Activated gamma-delta T cell treated with Interleukin-2 at 50 U/mL for 16 hours (primary cell): ENCODE measurements at places on chromosomes 3 and 15.

DNA sequence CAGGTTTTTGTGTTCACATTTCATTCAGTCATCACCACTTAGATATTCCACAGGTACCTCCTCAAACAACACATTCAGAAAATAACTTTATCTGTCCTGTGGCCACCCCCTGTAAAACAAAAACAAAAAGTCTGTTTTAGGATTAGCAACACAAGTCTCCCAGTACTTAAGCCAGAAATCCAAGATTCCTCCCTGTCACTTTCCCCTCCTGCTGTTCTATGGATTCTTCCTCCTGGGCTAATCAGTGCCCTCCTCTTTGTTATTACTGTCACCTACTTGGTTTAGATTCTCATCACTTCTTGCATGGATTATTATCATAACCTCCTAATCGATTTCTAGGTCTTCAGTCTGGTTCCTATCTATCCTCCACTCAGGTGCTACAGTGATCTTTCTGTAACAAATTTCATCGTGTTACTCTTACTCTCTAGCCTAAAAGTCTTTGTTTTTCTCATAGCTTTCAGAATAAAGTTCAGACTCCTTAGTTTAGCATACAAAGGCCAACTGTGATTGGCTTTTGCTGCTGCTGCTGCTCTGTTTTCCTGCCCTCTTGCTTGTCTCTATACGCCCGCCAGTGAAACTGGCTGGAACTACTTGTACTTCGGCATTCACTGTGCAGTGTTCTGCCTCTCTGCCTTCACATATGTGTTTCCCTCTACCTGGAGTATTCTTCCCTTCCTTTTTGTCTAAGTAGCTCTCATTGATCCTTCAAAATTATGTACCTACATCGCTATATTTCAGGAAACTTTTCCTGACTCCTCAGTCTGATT, 32.2 kb downstream of the PPP2R3A start:
- no peak for DNase-seq

GRCh38 chr3:32699429-32699828, 14.4 kb downstream of the CNOT10 start:
- no peak for DNase-seq

GRCh38 chr15:52731732-52732470, 52.7 kb upstream of the ATOSA start:
- no peak for DNase-seq

DNA sequence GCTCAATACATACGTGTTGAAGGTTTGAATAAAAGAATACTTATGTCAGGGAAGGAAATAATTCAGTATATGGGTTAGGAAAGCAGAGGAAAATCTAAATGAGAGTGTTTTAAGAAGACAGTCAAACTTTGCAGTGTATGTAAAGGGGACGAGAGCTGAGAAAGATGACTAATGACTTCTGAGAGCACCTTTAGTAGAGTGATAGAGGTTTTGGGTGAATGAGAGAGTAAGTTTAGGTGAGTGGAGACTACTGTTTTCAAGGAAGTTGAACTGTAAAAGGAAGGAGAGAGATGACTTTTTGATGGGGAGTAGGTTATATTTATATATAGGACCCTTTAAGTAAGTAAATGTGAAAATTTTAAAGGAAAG, 9.4 kb downstream of the TBC1D23 start:
- DNase-seq = no peak

GRCh38 chr3:94225148-94225865, 162.4 kb downstream of the NSUN3 start:
- DNase-seq = no peak

DNA sequence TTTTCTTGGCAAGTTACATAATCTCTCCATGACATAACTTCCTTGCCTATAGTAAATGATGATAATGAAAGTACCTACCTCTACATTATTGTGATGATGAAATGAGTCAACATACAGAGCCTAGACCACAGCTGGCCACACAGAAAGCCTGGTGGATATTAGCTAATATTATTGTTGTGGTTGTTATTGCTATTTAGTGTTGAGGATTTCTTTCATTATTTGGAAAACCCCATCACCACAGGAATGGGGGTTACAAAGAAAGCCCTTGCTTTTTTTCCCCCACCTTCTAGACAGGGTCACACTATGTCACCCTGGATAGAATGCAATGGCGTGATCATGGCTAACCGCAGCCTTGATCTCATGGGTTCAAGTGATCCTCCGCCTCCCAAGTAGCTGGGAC, 125.0 kb downstream of the PDZRN3 start:
- DNase-seq = no peak

DNA sequence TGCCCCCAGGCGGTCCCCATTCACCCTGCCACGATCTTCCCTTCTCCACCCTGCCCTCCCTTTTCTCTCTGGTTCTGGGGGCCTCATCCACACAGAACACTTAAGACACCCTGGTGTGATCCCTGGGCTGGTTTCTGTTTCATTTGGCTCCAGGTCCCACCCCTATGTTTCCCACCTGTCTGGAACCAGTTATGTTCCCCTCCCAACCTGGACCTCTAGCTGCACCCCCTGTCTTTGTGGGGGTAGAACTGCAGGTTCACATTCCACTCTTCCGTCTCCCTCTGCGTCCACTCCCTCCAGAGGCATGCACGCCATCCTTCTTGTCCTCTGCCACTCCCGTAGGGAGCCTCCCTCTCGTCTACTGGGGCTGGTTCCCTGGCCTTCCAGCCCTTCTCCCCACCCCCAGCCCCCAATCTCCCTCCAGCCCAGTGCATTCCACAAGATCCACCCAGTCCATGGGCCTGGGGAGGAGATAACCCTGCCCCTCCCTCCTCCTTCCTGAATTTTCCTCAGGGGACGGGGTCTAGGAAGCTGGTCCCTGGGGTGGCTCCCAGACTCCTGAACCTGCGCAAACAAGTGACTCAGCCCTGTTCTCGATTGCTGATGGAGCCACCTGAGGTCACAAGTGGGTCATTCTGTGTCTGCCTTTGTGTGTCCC, 73.8 kb downstream of the ABTB1 start:
- no peak for DNase-seq

GRCh38 chr3:29583861-29584260, 303.0 kb downstream of the RBMS3 start:
- DNase-seq = no peak
